Mammary microvascular endothelial cell (primary cell): ENCODE measurements at places on chromosomes 4 and X. TPM values are rescaled to one million over a fixed set of nuclear protein-coding genes. Genes with fewer than 3 reads are reported as not detected.

Gene F9
- not detected in 2 replicates for total RNA-seq

Gene GPC4
- total RNA-seq, result 0.13 and 0.15 TPM in 2 replicates

Gene SLC4A4
- under 0.01 TPM in 2 replicates for total RNA-seq

Gene MAGEA1
- not detected in 2 replicates for total RNA-seq

Gene CDKL2
- total RNA-seq, result 0.15 TPM in 1 of 2 replicates, not detected in the other

Gene CXCL13
- total RNA-seq, result not detected in 2 replicates

Gene CXCL5
- total RNA-seq, result 1.3 and 1.8 TPM in 2 replicates

Gene IL9R
- 0.07 TPM in 1 of 2 replicates, not detected in the other for total RNA-seq

Gene GATA1
- total RNA-seq, result not detected in 2 replicates

Gene THAP9
- total RNA-seq, result 1.1 and 1.2 TPM in 2 replicates

Gene PLA2G12A
- 7.8 and 8.1 TPM in 2 replicates for total RNA-seq

Gene PRKX
- total RNA-seq, result 20.8 and 31.9 TPM in 2 replicates

Gene SLC26A1
- total RNA-seq, result 0.33 TPM in 1 of 2 replicates, not detected in the other

Gene SLITRK2
- not detected in 2 replicates for total RNA-seq

Gene SYNPO2
- 0.27 and 0.30 TPM in 2 replicates for total RNA-seq

Gene SMIM43
- total RNA-seq, result 0.20 and 0.53 TPM in 2 replicates

Gene PNCK
- not detected in 2 replicates for total RNA-seq

Gene BRS3
- total RNA-seq, result not detected in 2 replicates
